ENCODE measurements at places on chromosomes 2 and 18.

DNA sequence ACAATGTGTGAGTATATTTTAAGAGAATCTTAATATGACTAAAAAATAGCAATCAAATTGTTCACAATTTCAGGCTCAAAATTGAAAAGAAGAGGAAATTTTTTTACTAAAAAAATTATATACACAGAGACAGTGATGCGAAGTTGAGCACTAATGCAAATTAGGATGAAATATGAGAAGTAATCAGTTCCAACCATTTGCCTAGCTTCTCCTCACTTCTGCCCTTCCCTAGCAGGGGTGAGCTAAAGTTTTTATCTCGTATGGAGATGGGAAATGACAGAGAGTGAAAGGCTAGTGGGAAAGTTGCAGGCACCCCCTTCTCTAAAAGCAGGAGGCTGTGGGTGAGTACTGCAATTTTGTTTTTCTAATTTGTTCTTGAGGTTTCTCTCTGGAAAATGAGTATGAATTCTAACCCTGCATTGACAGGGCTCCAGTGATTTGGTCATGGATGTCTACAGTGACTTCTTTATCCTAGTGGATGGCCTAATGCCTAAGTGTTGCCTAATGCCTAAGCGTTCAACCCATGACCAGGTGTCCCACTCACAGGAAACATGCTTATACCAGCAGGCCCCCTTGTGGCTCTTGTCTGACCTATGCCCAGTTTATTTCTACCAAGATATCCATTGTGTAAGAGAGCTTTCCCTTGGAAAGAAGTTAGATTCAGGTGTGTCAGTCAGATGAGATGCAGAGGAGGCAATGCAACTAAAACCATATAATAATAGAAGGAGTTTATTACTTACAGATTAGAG lies 78.0 kb upstream of the HNMT start:
- DNase-seq = no peak

GRCh38 chr2:231373184-231373583 lies 22.3 kb upstream of the B3GNT7 start:
- no peak for DNase-seq

DNA sequence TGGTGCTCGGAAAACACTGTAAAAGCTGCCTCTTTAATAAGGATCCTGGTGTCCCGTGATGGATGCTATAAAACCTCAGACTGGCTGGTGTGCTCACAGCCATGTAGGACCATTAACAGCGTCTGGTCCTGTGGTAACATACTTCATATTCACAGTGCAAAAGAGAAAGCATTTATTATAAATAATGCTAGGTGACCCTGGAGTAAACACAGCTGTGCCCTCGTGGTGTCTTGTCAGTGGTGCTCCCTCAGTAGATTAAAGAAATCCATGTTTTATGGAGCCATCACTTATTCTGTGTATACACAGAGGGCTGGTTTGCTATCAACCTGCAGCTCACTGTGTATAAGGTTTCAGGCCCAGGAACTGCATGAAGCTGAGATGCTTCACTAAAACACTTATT lies 106.9 kb downstream of the CDK15 start:
- no peak for DNase-seq

DNA sequence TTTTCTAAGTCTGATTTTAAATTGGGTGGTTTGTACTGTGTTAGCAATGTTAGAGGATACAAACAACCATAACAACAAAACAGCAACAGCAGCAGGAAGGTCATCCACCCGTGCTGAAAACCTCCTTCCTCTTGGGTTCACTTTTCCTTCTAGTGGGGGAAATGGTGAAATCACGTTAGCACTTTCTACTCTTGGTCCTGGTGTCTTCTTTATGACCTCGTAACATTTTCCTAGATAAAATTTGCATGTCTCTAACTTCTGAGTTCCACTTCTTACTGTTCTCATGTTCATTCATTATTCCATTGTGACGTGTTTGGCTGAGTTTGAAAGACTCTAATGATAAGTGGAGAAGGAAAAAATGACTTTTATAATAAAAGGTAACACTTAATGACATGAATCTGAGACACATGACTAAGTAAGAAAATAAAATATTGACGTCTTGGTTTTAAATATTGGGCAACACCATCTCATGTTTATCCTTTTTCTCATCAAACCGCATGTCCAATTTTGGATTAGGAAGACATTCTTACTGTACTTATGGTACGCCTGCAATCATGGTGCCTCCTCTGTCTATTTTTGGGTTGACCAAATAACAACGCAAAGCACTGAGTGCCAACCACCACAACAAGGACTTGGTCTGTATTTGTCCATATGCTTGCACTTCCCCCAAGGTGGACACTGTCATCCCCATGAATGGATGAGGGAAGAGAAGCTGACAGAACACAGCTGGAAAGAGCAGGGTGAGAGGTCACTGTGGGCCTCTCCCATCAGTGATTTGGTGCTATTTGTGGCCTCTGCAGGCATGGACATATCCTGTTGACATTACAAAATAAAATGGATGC lies 25.7 kb upstream of the IL1R1 start:
- DNase-seq = no peak

DNA sequence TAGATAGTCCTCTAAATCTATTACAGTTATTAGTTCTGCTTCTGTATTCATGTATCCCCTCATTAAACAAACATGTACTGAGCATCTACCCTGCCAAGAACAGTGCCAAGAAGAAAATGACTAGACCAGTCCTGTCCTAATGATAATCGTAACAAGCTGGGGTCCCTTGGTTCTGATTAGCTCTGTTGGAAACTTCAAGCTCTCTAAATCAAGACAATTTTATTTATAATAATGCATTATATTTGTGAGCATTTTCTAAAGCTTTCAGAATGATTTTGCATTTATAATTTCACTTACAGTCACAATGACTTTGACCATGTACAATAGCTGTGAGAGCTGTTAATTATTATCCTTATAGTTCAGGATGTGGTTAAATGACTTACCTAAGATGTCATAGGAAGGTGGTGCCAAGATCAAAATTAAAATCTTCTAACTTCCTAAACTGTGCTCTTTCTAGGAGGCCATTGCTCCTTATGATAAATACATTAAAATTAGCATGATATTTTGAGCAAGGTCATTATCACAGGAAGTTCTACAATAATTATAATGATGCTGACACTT lies 336.5 kb upstream of the SLC39A10 start:
- no peak for DNase-seq

GRCh38 chr18:31255953-31256352 lies 62.0 kb upstream of the DSG1 start:
- DNase-seq = no peak

DNA sequence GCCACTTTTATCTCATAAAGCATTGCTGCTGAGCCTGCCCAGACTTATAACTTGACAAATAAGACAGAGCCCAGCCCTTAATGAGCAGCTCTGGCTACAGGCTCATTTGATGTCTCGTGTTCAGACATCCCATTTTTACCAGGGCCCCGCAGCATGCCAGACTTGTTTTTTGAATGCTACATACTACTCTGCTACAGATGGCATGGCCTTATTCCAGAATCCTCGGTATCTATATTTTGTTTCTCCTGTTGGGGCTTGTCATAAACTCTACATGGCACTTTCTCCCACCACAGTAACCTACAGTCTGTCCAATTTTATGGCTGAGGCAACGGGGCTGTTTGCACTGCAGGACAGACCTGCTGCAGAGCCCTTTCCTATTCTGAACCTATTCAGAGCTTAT lies 179.0 kb upstream of the DDX18 start:
- DNase-seq = no peak

DNA sequence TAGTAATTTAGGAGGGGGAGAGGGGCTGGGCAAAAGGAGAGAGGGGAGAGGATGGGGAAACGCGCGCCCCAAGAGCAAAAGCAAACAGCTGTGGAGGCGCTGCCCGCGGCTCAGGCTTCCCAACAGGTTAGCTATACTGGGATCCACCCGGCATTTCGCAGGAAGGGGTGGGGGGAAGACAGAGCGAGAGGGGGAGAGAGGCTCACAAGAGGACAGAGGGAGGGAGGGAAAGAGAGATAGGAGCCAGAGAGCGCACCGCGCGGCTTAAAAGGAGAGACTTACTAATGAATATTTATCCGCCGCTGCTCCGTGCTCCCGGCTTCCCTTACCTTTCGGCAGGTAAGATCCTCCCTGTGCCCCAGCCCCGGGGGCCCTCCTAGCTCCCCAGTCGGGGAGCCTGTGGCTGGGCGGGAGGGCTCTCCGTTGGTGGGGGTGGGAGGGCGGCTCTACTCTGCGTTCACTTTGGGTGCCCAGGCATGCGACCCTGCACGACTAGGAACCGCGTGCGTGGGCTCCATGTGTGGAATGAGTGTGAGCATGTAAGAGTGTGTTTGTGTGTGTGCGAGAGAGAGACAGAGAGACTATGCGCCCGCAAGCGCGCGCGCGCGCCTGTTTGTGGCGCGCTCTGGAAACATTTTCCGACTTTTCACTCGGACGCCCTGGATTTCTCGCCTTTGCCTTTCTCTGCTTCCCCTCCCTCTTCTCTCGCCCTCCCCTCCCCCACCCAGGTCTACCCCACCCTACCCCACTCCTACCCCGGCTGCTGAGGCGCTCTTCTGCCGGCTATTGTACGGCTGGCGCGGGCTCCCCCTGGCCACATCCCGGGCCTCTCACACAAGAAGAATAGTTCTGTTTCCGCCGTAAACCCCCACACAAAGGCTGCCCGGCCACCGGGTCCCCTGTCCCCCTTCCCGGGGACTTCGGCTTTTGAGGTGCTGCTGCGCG lies 7.2 kb upstream of the SIX3 start:
- DNase-seq = no peak

DNA sequence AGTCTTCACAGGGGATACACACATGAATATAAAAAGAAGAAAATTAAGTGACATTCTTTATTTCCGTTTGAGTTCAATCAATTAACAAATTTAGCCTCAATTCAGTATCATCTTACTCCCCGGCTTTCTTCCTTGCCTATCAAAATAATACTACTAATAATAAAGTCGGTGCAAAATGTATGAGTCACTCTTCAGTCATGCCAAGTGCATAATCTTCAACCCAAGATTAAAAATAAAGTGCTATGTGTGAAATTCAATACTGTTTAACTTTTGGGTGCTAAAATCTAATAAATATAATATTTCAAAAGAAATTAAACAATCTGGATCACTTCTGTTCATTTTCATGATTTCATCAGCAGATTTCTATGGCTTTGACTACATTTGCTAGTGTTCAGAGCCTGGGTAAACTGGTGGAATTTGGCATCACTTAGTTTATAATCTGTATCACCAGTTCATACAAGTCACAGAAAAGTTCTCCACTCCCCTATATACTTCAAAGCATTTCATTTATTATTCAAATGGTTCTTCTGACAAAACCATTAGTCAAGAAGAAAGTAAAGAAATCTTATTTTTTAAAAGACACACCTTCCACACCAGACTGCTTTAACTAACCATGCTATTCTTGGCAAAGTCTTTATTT lies 183.6 kb downstream of the THADA start:
- no peak for DNase-seq

GRCh38 chr2:136019306-136019705 lies 33.9 kb upstream of the DARS1 start:
- DNase-seq = peak; percentile 40

DNA sequence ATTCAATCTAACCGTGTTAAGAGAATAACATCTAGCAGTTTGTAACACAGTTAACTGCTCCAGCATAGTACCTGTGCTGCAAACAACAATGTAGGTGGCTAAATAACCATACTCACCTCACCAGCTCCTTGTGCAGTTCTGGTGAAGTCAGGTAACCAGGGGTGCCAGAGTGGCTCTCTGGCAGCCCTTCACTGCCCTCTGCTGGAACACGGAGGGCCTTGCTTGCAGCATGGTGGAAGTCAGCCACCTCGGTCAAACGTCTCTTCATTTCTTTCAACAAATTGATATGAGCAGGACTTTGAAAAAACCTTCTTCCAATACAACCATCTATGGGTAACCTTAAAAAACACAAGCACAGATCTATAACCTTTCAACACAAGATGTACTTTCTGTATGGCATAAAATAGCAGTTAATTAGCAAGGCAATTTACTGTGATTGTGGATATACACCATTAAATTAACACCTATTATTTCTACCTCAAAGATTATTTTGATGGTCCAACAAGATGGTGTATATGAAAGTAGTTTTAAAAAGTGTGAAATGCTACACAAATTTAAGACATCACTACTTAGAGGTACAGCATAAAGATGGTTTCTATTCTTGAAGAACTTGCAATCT lies 56.6 kb downstream of the EPG5 start:
- peak; percentile 2 for DNase-seq

- DNase-seq = no peak
Observed at GRCh38 chr18:37261246-37261840, 304.3 kb downstream of the CELF4 start.

- no peak for DNase-seq
Observed at GRCh38 chr2:129870685-129871241, 108.7 kb upstream of the RAB6C start.

GRCh38 chr2:213934560-213934959 lies 476.3 kb upstream of the VWC2L start:
- DNase-seq = peak; percentile 11

GRCh38 chr18:25180973-25181548 lies 170.9 kb downstream of the ZNF521 start:
- DNase-seq = no peak

- no peak for DNase-seq
Observed at GRCh38 chr2:215532844-215533243, 97.0 kb upstream of the FN1 start.

GRCh38 chr18:48671561-48671945 lies 132.7 kb downstream of the CTIF start:
- DNase-seq = no peak

DNA sequence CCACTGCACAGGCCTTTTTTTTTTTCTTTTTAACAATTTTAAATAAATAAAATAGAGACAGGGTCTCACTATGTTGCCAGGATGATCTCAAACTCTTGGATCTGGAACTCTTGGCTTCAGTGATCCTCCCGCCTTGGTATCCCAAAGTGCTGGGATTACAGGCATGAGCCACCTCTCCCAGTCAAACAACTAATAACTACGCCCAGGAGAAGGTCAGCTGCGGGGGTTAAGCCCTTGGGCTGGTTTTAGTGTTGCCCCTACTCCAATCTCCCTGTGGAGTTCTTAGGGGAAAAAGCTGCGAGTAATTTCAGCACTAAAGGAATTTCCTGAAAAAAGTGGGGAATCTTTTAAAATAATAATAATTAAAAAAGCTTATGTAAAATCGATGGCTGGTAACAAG lies 96.4 kb upstream of the XPO1 start:
- no peak for DNase-seq

GRCh38 chr2:16407358-16407757 lies 258.3 kb downstream of the CYRIA start:
- no peak for DNase-seq
